PC-3 (cell line): ENCODE measurements at places on chromosomes 12 and 14. TPM values are rescaled to one million over a fixed set of nuclear protein-coding genes. Genes with fewer than 3 reads are reported as not detected.

Gene OR11H12
- not detected in 2 replicates for total RNA-seq

Gene LAG3
- total RNA-seq: 0.40 and 0.58 TPM in 2 replicates

Gene RNASE7
- total RNA-seq: not detected in 2 replicates

Gene SERPINA5
- total RNA-seq: not detected in 2 replicates

Gene LRTM2
- not detected in 2 replicates for total RNA-seq

Gene NELL2
- total RNA-seq: 0.80 TPM in 1 of 2 replicates, not detected in the other

Gene MYH6
- not detected in 2 replicates for total RNA-seq

Gene CPNE6
- not detected in 2 replicates for total RNA-seq

Gene HOXC5
- total RNA-seq: 0.26 and 0.29 TPM in 2 replicates

Gene CYP27B1
- total RNA-seq: 8.1 and 8.6 TPM in 2 replicates

Gene TOMM20L
- total RNA-seq: not detected in 2 replicates

Gene OR4K1
- not detected in 2 replicates for total RNA-seq

Gene MYO1H
- not detected in 2 replicates for total RNA-seq

Gene CS
- total RNA-seq: 182 and 199 TPM in 2 replicates

Gene SMCO3
- not detected in 2 replicates for total RNA-seq

Gene BMP4
- total RNA-seq: 8.7 and 16.5 TPM in 2 replicates

Gene TAS2R14
- 1.6 and 1.8 TPM in 2 replicates for total RNA-seq

Gene OAS2
- 5.8 and 10.5 TPM in 2 replicates for total RNA-seq

Gene AICDA
- not detected in 2 replicates for total RNA-seq

Gene TC2N
- 3.7 and 6.2 TPM in 2 replicates for total RNA-seq

Gene LTBR
- total RNA-seq: 160 and 163 TPM in 2 replicates

Gene C14orf132
- 0.06 TPM in 1 of 2 replicates, not detected in the other for total RNA-seq

Gene DIO3
- total RNA-seq: 4.9 and 5.8 TPM in 2 replicates

Gene FITM1
- total RNA-seq: 0.55 TPM in 1 of 2 replicates, not detected in the other

Gene GLTP
- 78.2 and 82.6 TPM in 2 replicates for total RNA-seq

Gene ZBTB42
- 9.2 and 11.3 TPM in 2 replicates for total RNA-seq

Gene KRT2
- 0.23 TPM in 1 of 2 replicates, not detected in the other for total RNA-seq

Gene DNAH10
- 0.15 and 0.17 TPM in 2 replicates for total RNA-seq

Gene CLEC6A
- not detected in 2 replicates for total RNA-seq

Gene CLEC1B
- not detected in 2 replicates for total RNA-seq

Gene NR4A1
- total RNA-seq: 90.7 and 110 TPM in 2 replicates

Gene GLS2
- 4.0 and 7.3 TPM in 2 replicates for total RNA-seq

Gene SLC41A2
- 16.3 and 20.4 TPM in 2 replicates for total RNA-seq
